ENCODE measurements at places on chromosomes 3 and 15.

GRCh38 chr3:171459137-171459941, 866 bp downstream of the TNIK start:
- DNase-seq, result no peak

GRCh38 chr3:102753901-102754300, 319.1 kb downstream of the ZPLD1 start:
- no peak for DNase-seq

DNA sequence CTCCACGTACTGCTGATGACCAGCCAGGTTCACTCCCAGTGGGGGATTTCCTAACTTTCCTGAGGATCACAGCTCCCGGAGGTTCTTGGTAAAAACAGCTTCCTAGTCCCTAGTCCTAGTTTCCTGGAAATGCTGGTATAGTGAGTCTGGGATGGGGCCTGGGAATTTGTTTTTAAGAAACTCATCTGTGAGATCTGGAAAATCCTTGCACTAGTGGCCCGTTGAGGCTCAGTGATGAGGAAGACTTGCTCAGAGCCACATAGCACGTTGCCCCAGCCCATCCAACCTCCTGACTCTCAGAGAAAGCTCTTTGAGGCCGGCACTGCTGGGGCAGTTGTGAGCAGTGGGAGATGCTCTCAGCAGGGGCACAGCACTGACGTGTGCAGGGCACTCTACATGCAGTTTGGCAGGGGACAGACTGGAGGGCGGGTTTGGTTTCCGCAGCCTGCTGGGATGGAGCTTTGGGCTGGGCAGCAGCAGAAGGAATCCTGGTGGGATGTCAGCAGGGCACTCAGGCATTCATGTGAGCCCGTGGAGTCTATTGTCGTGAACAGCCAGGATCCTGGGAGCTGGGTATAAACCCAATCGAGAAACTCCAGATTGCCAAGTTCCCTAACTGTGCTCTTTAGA, 31.6 kb downstream of the SAXO2 start:
- DNase-seq, result no peak

DNA sequence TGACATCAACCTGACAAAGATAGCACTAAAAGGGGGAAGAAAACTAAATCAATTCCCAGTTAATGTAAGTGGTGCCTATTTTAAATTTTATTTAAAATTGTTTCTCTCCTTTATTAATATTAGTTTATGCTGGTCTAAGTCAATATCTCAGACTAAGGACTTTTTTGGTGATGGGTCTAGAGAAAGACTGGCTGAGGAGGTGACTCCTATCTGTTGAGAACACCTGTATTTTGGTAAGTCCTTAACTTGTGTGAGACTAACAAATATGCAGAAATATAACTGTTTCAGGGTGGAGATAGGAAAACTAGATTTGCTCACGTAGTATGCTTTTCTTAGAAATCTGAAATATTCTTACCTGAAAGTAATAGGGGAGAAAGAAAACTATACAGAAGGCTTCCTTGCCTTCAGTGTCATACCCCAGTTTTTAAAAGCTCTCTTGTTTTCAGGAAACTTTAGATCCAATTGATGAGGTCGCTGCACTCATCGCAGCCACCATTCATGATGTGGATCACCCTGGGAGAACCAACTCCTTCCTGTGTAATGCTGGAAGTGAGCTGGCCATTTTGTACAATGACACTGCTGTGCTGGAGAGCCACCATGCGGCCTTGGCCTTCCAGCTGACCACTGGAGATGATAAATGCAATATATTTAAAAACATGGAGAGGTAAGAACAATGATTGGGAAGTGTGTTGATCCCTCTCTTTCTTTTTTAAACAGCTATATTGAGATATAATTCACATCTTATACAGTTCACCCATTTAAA, 138.9 kb downstream of the PDE8A start:
- no peak for DNase-seq

DNA sequence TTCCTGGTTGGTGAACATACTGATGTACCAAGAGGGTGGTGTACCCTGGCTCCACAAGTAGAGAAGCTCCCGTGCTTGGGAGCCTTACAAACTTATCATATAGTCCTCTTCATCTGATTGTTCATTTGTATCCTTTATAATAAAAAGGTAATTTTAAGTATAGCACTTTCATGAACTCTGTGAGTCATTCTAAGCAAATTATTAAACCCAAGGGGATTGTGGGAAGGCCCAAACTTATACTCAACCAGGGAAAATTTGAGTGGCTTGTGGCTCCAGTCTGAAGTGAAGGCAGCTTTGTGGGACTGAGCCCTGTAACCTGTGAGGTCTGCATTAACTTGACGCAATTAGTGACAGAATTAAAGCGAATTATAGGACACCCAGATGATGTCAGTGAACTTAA, 29.0 kb downstream of the TTBK2 start:
- DNase-seq, result no peak

GRCh38 chr15:87940768-87941167, 315.8 kb downstream of the NTRK3 start:
- peak; percentile 24 for DNase-seq

DNA sequence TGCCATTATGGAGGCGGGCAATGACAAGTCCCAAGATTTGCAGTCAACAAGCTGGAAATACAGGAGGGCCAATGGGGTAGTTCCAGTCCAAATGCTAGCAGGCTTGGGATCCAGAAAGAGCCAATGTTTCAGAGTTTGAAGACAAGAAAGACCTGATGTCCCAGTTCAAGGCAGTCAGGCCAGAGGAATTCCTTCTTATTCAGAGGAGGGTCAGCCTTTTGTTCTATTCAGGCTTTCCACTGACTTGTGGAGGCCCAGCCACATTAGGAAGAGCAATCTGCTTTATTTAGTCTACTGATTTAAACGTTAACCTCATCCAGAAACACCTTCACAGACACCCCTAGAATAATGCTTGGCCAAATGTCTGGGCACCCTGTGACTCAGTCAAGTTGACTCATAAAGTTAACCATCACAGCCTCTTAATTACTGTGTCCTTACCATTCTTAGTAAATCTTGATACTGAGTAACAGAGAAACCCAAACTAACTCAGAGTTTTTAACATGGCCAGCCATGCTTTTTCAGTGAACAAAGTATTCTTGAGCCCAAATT, 50.9 kb upstream of the NPHP3 start:
- DNase-seq, result no peak

DNA sequence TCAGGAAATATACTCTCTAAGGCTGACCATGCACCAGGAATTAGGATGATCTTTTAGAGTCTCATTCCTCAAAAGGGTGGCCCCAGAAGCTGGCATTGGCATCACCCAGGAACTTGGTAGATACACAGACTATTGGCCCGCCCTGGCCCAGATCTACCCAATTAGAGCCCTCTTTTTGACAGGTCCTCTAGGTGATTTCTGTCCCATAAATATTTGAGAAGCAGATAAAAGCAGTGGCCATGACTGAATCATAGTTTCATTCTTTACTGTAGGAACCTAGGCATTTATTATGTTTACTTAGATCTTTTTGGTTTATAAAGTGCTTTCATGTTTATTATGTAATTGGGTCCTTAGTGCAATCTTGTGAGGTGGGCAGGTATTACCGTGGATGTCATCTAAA, 7.6 kb downstream of the TLNRD1 start:
- DNase-seq, result no peak

DNA sequence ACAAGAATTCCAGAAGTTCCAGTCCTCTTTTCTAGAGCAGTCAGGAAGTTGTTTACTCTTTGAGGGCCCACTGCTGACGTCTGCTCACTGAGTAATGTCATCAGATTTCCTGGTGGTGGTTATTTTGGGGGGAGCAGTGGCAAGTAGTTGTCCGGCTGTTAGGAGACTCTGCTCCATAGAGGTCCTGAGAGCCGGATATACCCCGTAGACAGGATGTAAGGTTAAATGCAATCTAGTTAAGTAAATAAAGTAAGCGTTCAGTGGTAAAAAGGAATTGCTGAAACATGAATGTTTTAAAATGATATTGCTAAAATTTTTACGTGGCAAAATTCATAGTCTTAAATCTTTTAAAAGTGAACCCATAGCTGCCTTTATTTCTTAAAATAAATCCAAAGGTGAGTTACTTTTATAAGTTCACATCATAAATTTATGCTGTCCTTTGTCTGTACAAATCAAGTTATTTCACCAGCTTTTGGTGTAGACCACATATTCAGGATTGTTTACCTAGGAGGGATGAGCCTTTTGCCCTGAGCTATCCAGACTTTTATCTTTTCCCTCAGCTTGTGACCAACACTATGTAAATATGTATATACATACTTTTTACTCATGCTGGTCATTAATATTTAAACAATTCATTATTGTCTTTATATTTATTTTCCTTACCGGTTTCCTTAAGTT, 65.8 kb downstream of the PDE8A start:
- peak; percentile 96 for DNase-seq

Measured in astrocyte of the cerebellum (primary cell).